ENCODE measurements at places on chromosomes 16 and 17.

- DNase-seq = no peak
Observed at GRCh38 chr17:31594416-31594815, 202.9 kb downstream of the RAB11FIP4 start.

DNA sequence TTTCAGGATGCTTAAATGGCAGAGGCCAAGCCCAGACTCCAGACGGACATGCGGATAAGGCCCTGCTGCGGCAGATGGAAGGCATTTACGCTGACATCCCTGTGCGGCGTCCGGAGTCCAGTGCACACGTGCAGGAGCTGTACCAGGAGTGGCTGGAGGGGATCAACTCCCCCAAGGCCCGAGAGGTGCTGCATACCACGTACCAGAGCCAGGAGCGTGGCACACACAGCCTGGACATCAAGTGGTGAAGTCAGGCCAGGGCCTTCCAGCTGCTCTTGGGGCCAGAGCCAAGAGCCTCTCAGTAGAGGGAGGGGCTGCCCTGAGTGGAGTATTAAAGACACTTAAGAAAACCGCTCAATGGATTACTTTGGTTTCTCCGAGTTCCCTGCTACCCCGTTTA lies 29.4 kb downstream of the NARF start:
- DNase-seq = no peak

DNA sequence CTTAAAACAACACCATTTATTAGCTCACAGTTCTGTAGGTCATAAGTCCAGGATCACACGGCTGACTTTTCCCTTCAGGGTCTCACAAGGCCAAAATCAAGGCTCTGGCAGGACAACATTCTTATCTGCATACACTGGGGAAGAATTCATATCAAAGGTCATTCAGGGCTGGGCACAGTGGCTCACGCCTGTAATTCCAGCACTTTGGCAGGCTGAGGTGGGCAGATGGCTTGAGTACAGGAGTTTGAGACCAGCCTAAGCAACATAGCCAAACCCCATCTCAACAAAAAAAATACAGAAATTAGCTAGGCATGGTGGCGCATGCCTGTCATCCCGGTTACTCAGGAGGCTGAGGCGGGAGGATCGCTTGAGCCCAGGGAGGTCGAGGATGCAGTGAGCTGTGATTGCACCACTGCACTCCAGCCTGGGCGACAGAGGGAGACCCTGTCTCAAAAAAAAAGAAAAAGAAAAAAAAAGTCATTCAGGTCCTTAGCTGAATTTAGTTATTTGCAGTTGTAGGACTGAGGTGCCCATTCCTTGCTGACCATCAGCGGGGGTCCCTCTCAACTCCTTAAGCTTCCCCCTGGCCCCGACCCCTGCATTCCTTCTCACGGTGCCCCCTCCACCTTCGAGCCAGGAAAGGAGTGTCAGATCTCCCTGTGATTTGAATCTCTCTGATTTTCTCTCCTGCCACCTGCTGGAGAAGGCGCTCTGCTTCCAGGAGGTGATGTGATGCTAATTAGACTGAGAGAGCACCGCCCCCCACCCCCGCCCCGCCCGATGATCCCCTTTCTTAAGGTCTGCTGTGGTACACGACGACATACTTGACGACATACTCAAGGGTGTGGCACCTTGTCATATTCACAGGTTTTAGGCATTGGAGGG lies 91.8 kb upstream of the CLEC18A start:
- peak; percentile 82 for DNase-seq

DNA sequence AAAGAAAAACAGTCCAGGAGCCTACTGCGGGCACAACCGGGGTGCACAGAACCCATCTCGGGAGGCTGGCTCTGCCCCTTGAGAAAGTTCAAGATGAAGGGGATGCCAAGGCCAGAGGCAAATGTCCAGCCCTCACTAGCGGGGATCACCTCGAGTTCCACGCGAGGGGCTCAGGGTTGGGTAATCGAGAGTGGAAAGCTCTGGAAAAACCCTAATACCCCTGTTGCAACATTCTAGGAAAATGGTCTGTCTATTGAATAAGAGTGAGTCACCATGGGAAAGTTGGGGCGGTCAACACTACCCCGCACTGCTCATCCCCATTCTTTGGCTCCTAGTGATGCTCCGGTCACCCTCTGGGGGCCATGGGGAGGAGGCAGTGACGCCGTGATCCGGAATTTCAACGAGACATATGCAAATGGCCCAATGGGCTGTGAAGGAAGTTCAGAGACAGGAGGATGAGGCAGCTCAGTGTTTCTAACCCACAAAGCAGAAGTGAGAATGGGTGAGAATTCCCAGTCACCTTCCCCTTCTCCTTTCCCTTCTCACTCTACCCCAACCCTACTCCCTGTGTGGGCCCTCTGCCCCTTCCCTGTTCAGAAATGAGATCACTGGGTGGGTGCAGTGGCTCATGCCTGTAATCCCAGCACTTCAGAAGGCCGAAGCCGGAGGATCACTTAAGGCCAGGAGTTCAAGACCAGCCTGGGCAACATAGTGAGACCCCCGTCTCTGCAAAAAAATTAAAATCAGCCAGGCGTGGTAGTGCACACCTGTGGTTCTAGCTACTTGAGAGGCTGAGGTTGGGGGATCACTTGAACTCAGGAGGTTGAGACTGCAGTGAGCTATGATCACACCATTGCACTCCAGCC lies 22.4 kb downstream of the SOCS3 start:
- DNase-seq = no peak

GRCh38 chr17:17712268-17712924 lies 31.1 kb downstream of the RAI1 start:
- DNase-seq = no peak

- no peak for DNase-seq
Observed at GRCh38 chr16:22678311-22678710, 135.7 kb upstream of the HS3ST2 start.
